ENCODE measurements at places on chromosomes 2 and 18. TPM values are rescaled to one million over a fixed set of nuclear protein-coding genes. Genes with fewer than 3 reads are reported as not detected.

Gene SPR
- 2.2 TPM for polyA plus RNA-seq

Gene LIPG
- not detected for polyA plus RNA-seq

DNA sequence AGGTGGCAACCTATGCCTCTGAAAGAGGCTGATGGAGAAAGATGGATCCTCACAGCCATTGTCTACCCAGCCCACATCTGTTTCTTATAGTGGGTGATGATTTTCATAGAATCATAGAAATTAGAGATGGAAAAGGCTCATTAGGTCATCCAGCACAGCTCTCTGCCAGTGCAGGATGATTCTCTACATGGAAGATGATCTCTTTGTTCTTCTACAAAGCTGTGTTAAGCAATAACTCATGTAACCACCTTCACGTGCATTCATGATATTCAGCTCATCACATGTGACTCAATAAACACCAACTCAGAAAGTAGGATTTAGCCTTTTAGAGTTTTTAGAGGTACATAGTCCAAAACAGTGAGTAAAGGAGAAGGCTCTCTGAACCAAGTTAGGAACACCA is 539.4 kb upstream of the ID2 start:
- no peak for DNase-seq

DNA sequence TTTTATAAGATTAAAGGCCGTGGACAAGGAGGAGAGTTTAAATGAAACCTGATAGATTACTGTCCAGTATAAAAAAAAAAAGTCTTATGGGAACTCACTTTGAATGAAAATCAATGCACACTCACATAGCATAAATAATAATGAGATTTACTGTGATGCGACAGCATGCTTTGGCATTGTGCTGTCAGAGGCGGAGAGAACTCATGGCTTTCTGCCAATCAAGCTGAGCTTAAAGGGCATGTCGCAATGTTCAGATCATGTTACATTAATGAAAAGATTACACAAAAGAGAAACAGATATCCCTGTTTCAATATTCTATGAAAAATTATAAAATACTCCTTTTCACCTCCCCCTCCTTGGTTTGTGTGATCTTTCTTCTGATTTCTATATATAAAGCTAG is 310.8 kb downstream of the ERBB4 start:
- no peak for DNase-seq

- no peak for DNase-seq
Measured at GRCh38 chr2:30686669-30687068, 120.6 kb downstream of the CAPN13 start.

Gene CPO
- polyA plus RNA-seq = not detected

DNA sequence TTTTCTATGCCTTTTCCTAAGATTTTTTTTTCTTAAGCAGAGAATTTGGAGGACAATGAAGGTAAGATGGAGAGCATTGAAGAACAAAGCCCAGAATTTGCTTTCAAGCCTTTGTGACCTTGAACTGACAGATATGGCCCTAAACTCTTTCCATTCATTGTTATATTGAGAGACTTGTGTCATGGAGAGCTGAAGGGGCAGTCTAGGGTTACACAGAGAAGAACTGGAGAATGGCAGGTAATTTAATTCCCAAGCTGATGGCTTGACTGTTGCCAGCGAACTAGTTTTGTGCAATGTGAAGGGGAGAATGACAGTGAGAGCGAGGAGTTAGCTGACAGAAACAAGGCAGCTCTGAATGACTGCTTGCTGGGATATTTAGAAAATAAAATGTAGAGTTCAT is 1344.2 kb downstream of the LRP1B start:
- no peak for DNase-seq

Gene EVX2
- not detected for polyA plus RNA-seq

DNA sequence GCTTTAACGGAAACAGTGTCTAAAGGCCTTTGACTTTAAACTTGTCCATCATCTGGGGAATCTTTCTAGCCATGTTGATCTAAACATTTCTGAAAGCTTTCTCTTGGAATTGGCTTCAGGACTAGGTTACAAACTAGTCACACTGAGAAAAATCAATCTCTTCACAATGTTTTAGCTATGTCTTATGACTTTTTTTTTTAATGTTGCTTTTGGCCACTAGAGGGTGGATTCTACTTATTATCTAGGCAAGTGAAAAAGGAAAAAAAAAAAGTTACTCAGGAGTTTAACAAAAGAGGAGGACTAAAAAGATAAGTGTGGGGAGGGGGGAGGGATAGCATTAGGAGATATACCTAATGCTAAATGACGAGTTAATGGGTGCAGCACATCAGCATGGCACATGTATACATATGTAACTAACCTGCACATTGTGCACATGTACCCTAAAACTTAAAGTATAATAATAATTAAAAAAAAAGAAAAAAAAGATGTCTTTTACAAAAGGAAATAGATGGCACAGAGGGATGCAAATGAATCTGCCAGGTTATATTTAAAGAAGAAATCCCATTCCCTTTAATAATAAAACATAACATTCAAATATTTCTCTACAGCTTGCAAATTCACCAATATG is 160.4 kb upstream of the PID1 start:
- DNase-seq = no peak

DNA sequence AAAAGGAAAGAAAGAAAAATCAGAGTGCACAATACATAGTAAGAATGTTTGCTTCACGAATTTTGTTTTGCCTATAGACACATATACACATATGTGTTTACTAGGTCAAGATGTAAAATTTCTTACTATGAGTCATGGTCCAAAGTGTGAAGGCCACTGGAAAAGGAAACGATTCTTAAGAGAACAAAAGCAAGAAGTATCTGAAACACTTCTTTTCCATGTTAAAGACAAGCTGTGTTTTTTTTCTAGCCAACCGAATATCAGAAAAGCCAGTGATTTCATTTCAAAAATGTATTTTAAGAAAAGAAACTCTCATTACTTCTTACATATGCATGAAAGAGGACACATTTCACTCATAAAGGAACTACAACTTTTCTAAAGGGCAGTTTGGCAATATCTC is 24.9 kb downstream of the PECR start:
- DNase-seq = no peak

DNA sequence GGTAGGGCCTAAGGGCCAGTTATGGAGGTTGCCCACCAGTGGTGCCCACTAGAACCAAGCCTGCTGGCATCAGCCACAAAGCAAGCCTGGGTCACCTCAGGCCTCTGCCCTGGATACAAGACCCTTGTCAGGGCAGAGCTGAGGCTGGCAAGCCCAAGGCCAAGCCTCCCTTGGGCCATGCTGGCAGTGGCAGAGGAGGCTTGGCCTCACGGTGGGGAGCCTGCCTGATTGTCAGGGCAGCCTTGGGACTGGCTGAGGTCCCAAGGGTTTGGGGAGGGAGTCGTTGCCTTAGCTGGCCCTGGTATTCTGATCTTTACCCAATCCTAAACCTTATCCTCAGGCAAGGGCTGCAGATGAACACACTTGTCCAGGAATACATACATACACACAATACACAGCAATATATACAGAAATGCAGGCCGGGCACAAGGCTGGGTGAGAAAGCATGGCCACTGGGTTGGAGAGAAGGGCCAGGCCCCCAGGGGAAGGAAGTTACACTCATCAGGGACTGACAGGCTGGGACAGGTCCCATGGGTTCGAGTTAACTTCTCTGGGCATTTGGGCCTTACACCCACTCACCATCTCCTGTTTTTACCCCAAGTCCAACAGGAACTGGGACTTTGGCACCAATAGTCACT is 21.0 kb downstream of the CCT7 start:
- no peak for DNase-seq

Gene SLC11A1
- polyA plus RNA-seq = 0.66 TPM

DNA sequence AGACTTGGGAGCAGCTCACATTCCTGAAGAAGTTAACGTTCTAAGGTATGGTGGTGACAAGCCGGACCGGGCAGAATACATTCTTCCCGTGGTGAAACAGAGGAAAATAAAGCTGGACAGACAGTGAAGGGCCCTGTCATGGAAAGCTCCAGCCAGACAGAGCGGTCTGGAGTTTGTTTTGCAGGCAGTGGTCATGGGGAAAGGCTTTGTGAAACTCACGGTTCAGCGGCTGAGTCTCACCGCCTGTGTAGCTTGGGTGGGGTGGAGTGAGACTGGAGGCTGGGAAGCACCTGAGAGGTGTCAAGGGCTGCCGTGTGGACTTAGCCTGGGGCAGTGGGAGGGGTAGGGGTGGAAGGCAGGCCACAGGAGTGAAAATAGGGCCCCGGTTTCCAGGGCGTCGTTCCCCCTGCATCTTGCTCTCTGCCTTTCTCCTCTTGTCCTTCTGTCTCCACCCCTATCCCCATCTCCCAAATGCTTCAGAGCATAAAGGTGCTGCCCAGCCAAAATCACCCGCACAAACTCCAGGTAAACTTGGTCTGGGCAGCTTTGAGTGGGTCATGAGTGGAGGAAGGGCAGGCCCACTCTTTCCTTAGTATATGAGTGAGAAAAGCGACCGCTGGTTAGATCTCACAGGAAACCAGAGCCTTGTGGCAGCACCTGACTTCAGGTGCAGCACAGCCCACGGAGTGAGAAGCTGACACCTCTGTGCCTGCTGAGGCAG is 11.4 kb upstream of the SLC20A1 start:
- peak; percentile 54 for DNase-seq

Gene MOCOS
- polyA plus RNA-seq = not detected

DNA sequence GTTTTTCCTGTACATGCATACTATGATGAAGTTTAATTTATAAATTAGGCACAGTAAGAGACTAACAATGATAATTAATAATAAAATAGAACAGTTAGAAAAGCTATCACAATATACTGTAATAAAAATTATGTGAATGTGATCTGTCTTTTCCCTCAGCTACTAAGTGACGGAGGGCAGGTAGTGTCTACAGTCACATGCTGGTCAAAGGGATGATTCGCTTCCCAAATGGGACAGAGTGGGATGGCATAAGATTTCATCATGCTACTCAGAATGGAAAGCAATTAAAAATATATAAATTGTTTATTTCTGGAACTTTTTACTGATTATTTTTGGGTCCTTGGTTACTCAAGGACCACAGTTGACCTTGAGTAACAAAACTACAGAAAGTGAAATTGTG is 71.5 kb downstream of the DAW1 start:
- no peak for DNase-seq

- no peak for DNase-seq
Measured at GRCh38 chr2:34447097-34447496, 848.0 kb upstream of the FAM98A start.

- DNase-seq = no peak
Measured at GRCh38 chr2:167697194-167697593, 550.2 kb downstream of the STK39 start.

DNA sequence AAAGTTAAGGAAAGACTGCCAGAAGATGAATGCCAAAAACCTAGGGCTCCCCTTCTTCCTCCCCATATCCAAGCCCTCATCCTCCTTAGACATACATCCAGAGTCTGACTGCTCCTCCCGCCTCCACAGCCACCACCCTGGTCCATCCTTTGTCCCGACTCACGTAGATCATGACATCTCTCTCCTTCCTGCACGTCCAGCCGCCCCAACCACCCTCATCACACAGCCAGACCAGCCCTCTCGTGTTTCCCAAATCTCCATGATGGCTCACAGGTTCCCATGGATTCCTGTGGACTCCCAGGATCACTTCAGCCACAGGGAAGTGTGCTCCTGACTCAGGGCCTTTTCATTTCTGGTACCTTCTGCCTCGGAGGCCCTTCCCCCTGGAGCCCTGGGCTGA is 47.8 kb upstream of the CAB39 start:
- DNase-seq = no peak

- DNase-seq = no peak
Measured at GRCh38 chr18:54453996-54454395, 96.3 kb downstream of the C18orf54 start.

DNA sequence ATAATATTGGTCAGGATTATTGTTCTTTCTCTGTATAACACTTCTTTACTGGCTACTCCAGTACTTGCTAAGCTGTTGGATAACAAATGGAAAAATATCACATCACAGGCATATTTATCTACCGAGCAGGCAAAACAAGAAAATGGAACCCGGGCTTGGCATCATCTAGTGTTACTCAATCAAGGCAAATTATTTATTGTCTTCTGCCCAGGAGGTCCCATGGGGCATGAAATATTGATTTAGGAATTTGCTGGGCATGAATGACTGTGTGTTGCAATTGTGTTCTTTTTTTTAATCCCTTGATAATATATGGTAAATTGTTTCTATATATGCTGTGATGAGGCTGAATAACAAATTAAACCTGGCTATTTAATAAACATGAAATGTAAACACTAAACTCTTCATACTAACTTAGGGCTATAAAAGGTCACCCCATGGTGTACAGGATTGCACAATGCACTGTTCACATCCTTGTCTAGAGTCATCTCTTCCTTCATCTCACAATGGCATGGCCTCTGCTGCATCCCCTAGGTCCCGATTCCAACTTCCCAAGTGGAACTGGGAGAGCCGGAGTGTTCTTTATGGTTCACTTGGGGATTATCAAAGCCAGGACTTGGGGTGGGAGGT is 2.2 kb upstream of the PARD3B start:
- DNase-seq = no peak

- no peak for DNase-seq
Measured at GRCh38 chr2:42048299-42049220, 739 bp downstream of the PKDCC start.

Gene CCDC85A
- not detected for polyA plus RNA-seq

GRCh38 chr2:67057123-67057522 is 340.0 kb upstream of the ETAA1 start:
- DNase-seq = no peak

Gene XDH
- polyA plus RNA-seq = not detected

Gene CDK5R2
- polyA plus RNA-seq = not detected

Gene ARHGEF33
- not detected for polyA plus RNA-seq

- DNase-seq = no peak
Measured at GRCh38 chr2:110812726-110813645, 80.6 kb downstream of the ACOXL start.

- DNase-seq = no peak
Measured at GRCh38 chr2:212465456-212465855, 73.1 kb downstream of the ERBB4 start.

Gene ARL6IP6
- 23.5 TPM for polyA plus RNA-seq

Gene CRYGD
- polyA plus RNA-seq = not detected

GRCh38 chr2:224023188-224023587 is 15.9 kb downstream of the SERPINE2 start:
- no peak for DNase-seq

Gene CAPN14
- polyA plus RNA-seq = not detected

DNA sequence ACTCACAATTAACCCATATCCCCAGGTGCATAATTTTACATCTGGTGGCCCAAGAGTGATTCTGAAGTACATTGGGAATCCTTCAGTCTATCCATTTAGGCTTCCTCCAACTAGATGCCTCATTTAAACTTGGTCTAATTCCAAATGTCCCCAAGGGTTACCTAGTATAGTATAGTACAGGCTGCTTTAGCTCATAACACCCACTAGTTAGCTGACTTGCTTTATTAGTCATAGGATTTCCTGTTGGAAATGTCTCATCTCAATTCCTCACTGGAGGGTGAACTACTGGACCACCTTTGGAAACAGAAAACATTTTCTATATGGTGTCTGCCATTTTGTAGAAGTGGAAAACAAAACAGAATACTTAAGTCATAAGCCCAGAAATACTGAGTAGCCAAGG is 202.5 kb upstream of the SESTD1 start:
- DNase-seq = no peak

Gene GCG
- not detected for polyA plus RNA-seq

Gene SALL3
- not detected for polyA plus RNA-seq

GRCh38 chr2:144152817-144153271 is 367.1 kb downstream of the ZEB2 start:
- no peak for DNase-seq
